NCI-H187 (cell line): ENCODE measurements at places on chromosomes 11 and 22.

DNA sequence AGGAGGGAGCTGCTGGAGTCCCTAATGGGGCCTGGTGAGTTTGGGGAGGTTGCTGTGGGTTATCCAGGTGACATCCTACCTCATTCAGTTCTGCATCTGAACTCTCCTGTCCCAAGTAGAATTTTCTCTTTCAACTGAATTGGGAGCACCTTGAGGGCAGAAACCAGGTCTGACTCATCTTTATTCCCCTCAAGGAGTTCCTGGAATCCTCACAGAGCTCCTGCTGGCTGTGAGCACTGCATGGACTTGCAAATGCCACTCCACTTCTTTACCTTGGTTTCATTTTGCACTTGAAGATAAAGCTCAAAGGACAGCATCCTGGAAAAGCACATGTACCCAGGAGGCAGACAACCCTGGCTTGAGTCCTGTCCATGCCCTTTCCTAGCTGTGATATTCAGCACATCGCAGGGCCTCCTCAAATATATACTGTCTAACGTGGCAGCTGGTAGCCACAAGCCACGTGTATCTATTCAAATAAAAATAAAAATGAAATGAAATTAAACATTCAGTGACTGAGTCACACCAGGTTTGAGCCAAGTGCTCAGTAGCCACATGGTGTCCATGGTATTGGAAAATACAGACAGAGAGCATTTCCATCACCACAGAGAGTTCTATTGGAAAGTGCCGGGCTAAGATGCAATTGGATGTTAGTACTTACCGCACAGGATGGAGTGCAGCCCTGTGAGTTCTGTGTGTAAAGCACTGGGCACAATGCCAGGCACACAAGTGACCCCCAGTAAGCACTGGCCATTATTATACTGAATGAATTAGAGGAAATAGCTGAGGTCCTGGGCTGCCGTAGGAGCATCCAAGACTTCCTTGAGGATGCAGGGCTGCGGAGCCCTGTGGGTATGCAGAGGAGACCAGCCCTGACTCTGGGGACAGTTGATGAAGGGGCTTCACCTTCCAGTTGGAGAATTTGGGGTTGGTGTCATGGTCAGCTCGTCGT is 149.0 kb downstream of the PKNOX2 start:
- no peak for DNase-seq

DNA sequence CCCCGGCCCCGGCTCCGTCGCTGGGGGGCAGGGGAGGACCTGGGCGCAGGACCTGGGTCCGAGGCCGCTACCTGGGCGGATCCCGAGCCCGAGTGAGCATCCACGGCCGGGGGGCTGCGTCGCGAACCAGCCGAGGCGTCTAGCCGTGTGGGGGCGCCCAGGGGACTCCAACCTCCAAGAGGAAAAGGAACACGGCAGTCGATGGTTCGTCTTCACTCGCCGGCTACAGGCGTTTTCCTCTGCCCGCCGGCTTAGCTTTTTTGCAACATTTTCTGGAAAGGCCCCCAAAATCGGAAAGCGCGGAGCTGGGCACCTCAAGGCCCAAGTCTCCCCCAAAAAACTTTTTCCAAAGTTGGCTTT is 666 bp downstream of the PDGFB start:
- no peak for DNase-seq

- DNase-seq = no peak
Observed at GRCh38 chr22:31584804-31585160, 77.2 kb downstream of the PISD start.

DNA sequence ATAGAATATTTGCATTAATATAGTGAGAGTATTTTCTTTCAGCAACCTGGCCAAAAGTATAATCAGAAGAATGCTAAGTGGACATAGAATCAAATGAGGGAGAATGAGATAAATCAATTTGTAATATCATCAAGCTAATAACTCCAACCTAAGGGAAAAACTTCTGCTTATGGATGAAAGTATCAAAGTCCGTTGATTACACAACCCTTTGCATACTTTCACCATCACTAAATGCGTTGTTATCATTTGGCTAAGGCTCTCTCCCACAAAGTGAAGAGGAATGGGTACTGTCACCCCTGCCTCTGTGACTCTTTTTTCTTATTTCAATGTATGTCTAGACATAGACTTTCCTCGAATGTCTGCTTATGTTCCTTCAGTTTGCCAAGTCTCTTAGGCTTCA is 16.4 kb upstream of the CASP4 start:
- no peak for DNase-seq

DNA sequence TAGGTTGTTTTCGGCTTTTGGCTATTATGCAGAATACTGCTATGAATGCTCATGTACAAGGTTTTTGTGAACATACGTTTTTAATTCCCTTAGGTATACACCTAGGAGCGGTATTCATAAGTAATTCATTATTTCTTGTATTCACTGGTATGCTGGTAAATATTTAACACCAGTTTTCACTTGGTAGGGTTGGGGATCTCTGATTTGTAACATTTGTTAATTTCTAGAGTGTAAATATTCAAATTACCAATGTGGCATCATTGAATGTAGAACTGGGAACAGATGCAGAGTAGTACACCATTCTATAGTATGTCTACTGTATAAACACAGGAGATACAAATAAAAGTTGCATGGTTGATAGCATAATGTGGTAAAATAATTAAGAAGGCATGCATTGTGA is 16.3 kb downstream of the GVQW3 start:
- DNase-seq = no peak

DNA sequence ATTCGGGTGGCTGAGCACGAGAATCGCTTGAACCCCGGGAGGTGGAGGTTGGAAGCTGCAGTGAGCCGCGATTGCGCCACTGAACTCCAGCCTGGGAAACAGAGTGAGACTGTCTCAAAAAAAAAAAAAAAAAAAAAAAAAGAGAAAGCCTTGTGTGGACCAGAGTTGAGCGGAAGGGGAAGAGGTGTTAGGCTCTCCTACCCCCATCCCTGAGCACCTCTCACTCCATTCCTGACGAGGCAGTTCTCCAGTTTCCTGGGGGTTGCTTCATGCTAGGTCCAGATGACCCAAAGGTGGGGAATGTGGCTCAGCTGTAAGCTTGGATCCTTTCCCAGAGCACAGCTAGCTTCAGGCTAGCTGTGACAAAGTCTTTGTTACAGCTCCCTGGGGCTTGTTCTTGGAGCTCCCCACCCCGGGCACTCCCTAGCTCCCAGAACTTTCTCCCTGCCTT is 8.8 kb upstream of the DNAL4 start:
- no peak for DNase-seq

GRCh38 chr11:114174712-114175495 is 115.4 kb downstream of the ZBTB16 start:
- no peak for DNase-seq

DNA sequence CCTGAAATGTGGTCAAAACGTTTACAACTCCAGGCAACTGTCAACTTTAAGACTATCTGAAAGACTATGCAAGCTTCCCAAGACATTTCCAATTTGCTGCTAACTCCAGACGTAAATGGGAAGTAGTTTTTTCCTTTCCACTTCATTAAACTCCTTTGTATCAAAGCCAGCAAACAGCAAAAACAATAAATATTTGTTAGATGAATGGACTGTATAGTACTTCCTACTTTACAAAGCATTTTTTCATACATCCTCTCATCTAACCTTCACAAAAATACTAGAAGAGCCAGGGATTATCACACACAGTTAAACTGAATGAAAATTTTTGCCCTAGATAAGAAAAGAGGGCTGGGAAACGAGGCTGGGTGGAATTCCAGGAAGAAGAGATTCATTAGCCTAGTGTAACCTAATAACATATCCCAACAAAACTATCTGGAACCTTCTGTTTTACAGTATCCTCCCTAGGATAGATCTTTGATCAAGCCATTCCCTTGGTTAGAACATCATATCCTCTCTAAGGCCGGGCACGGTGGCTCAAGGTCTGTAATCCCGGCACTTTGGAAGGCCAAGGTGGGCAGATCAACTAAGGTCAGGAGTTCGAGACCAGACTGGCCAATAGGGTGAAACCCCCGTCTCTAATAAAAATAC is 10.4 kb downstream of the NUP98 start:
- DNase-seq = no peak
